CD4-positive, alpha-beta T cell treated with Interleukin-21 for 1 hour (primary cell): ENCODE measurements at places on chromosomes 4 and X.

GRCh38 chr4:6548882-6549230 lies 26.1 kb upstream of the MAN2B2 start:
- no peak for DNase-seq

GRCh38 chrX:105697984-105698781 lies 124.2 kb upstream of the NRK start:
- DNase-seq: no peak

GRCh38 chr4:102843273-102843672 lies 15.9 kb upstream of the UBE2D3 start:
- no peak for DNase-seq

DNA sequence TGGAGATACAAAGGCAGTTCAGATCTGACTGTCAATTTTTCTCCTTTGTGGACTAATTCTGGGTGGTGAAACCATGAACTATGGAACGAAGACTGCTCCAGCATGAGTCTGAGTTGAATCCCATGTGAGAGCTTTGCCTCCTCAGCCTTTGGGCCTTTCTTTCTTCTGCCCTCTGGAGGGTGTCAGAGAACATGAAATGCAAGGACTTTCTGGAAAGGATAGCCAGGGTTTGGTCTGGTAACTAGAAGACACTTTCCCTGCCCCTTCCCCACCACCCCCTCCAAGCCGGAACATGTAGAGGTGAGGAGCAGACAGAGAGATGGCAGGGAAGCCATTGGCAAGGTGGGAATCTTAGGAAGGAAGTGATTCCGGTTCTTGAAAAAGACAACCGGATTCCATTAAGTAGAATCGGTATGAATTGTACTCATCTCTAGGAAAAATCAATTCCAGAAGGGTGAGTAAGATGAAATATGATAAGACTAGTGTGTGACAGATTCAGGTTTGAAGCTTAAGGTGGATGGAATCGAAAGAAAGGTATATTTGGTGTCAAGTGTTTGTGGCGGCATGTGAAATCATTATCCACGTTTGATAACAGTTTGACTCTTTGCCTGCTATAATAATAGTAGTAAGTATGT lies 19.0 kb downstream of the FHL1 start:
- DNase-seq: no peak

- no peak for DNase-seq
These were observed 60.7 kb upstream of the HELT start for GRCh38 chr4:184957446-184958115.

DNA sequence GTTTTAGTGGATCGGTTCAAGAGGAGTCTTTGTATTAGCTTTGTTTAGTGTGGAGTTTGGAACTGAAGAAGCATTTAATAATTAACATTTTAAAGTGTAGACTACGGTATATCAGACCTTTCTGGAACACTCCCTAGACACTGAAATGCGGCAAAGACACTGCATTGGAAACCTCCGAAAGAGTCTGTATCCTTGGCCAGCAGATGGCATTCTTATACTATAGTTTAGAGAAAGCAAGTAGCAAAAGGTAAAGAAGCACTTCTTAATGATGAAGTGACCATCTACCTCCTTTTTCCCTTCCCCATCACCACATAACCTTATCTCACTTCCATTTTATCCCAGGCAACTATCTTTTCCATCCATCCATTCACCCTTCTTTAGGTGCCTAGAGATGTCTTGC lies 7.6 kb downstream of the FABP2 start:
- peak; percentile 64 for DNase-seq

DNA sequence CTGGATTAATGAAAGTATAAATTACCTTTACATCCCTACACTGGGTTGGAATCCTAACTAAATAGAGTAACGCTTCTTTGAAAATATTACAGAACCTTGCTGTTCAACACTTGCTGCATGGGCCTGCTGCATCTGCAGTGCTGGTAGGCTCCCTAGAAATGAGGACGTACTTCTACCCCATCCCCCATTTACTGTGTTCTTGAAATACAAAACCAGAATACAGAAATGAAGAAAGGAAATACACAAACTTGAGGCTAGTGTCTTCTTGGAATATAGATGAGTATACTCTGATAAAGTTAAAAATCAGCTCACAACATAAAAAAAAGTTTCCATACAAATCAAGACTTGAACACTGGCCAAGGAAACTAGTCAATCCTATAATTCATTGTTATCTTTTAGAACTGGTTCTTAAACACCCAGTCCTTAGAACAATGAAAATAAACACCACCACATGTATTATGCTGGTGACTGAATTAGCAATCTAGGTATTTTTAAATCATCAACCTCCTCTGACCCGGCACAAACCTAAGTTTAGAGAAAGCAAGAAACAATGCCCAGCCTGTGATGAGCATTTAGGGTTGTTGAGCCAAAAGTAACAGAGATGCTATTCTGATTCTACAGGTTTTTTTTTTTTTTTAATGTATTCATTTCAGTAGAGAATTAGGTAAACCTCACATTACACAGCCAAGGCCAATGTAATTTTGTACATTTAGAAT lies 49.7 kb downstream of the ATP8A1 start:
- DNase-seq: no peak

DNA sequence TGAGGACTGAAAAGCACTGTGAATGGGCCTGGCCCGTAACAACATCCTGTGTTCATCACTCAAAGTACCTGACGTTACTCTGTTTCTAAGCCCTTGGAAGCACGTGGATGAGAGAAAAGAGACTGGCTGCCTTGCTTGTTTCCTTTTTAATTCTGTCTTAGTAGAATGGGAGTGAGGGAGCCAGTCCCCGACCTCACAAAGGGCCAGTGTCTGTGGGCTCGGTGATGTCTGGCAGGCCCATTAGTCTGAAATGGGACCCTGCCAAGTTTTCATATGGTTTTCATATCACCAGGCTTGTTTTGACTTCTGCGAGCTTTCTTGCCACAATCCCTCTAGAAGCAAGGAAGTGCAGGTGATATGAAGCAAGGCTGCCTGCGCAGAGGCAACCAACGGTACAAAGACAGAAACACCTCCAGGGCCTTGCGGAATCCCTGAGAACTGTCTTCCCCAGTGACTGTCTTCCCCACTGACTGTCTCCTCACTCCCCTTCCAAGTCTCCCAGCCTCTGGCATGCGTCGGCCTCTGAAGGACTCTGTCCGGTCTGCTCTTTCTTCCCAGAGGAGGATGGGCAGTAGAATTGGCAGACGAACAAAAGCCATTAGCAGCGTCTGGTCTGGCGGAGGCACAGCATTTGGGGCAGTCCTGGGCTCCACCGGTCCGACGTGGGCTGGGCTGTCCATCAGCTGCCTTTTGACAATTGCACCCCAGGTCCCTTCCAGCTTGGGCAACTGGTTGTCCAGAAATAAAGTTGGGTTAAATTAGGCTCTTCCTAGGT lies 20.2 kb upstream of the RASL11B start:
- no peak for DNase-seq

- DNase-seq: no peak
These were observed 193.4 kb upstream of the GPR101 start for GRCh38 chrX:137227151-137227550.

- DNase-seq: no peak
These were observed 258.4 kb downstream of the PPARGC1A start for GRCh38 chr4:23631255-23631950.

GRCh38 chrX:44474410-44474809 lies 68.2 kb downstream of the FUNDC1 start:
- DNase-seq: no peak

DNA sequence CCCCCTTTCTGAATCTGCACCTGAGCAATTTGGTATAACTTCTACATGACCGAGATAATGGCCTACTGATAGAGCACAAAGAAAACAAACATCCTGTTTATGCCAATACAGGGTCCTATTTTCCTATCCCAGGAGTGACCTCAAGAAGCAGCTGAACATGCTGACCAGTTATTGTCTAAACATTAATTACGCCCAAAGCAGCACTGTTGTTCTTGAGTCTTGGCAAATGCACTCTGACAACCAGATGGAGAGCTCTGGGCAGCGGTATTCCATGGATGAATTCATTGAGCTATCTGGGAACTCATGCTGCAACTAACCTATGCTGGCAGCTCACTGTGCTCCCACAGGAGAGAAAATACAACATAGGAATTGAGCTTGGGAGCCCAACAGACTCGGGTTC lies 52.6 kb downstream of the PCYT1B start:
- DNase-seq: no peak

- no peak for DNase-seq
These were observed 119.3 kb downstream of the RASGEF1B start for GRCh38 chr4:81352446-81352835.

GRCh38 chr4:6236816-6237390 lies 32.7 kb upstream of the WFS1 start:
- no peak for DNase-seq

GRCh38 chr4:18749391-18749790 lies 727.8 kb upstream of the LCORL start:
- no peak for DNase-seq

DNA sequence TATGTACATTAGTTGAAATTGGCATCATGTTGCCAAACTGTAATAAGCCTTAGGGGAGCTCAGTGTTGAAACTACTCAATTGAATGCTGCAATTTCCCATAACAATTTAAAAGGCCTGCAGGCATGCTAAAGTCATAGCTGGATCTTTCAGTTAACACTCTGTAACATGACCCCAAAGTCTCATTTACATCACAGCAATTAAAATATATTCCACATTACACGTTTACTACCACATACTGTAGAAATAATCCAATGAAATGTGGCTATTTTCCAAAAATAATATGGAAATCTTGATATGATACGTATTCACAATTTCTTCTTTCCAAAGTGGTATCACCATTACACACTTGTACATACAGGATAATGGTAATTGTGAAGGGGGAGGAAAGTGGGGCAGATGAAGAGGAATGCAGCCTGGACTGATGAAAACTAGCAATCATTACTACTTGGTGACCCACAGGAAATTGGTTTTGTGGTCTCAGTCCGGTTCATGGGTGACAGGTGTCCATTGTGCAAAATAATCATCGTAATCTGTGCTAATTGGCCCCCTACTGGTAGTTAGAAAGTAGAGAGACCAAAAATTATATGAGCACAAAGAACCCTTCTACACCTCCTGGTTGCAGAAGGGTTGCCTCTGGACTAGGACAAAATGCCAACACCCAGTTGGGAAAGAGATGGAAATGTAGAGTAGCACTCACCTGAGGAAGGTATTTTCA lies 63.7 kb downstream of the TENM3 start:
- no peak for DNase-seq

DNA sequence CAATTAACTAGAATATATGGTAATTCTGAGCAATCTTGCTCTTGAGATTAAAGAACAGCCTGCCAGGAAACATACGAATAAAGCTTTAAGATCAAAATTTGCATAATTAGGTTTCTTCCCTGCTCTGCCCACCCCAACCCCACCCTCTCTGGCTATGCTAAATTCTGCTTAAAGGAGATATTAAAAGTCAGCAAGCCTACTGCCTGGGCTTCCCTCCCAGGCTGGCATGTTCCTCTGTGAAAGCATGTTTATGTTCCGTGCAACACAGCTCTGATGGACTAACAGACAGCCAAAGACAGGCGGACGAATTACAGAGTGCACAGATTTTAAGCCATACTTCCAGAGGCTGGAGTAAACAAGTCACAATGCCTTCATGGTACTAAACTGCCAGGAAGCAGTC lies 28.4 kb downstream of the CD99L2 start:
- no peak for DNase-seq

DNA sequence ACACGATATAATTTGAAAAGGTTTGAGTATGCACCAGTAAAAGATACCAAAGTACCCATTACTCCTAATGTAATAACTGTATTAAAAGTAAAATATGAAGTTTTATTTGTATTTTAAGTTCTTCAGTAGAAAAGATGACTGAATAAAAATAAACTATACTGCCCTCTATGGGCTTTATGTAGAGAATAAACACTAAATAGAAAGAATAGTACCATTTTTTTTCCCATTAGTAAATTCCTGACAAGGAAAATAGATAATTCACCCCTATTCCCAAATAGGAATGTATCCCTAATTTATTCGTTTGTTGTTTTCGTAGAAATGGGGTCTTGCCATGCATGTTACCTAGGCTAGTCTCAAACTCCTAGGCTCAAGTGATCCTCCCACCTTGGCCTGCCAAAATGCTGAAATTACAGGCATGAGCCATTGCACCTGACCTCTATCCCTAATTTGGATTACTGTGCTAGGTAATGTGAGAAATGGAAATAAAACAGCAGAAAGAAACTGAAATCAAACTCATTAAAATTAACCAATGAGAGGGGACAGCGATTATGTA lies 73.6 kb upstream of the COX18 start:
- no peak for DNase-seq

GRCh38 chrX:26606971-26607370 lies 391.0 kb downstream of the MAGEB5 start:
- no peak for DNase-seq

DNA sequence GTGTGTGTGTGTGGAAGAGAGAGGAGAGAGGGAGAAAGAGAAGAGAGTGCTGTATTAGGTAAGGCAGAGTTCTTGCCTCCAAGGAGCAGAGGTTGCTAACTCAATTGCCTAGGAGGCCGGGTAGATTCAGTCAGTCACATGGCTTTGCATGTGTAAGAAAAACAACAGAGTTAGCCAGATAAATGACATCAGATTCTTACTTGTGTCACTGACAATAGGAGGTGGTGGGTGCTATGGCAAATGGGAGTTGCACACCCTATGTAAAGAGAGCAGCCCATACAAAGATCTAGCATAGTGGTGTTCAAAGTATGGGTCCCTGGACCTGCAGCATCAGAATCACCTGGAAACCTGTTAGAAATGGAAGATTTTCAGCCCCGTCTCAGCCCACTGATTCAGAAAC lies 14.4 kb upstream of the PGRMC2 start:
- no peak for DNase-seq

GRCh38 chrX:48791063-48791820 lies 4.9 kb downstream of the GATA1 start:
- DNase-seq: no peak

DNA sequence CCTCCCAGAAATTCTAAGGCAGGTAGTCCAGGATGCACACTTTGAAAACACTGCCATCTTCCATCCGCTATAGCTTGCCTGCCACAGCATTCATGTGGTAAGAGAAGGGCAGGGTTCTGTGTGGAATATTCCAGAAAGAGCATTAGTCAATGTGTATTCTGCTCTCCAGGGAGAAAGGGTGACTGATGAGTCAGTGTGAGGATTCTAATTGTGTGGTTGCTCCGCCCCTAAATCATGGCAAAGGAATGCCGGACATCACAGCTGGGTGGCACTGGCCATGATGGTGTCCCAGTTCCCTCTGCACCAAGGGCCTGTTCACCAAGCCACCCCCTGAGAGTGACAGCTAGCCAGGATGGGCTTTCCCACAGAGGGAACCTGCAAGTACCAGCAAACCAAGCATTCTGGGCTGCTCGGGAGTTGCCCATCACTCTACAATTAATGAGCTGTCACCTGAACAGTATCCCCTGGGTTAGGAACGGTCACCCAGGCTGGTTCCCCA lies 9.5 kb downstream of the IDS start:
- no peak for DNase-seq

- DNase-seq: no peak
These were observed 257.7 kb upstream of the GNPDA2 start for GRCh38 chr4:44984083-44984482.
